ENCODE measurements at places on chromosomes 1 and 21. TPM values are rescaled to one million over a fixed set of nuclear protein-coding genes. Genes with fewer than 3 reads are reported as not detected.
A peak's percentile ranks its signal among the peaks of the same experiment; 100 is the strongest.

ADGRL2 gene
- 130 TPM for total RNA-seq

RSRP1 gene
- 62.2 TPM for total RNA-seq

PRR9 gene
- total RNA-seq = not detected

DNA sequence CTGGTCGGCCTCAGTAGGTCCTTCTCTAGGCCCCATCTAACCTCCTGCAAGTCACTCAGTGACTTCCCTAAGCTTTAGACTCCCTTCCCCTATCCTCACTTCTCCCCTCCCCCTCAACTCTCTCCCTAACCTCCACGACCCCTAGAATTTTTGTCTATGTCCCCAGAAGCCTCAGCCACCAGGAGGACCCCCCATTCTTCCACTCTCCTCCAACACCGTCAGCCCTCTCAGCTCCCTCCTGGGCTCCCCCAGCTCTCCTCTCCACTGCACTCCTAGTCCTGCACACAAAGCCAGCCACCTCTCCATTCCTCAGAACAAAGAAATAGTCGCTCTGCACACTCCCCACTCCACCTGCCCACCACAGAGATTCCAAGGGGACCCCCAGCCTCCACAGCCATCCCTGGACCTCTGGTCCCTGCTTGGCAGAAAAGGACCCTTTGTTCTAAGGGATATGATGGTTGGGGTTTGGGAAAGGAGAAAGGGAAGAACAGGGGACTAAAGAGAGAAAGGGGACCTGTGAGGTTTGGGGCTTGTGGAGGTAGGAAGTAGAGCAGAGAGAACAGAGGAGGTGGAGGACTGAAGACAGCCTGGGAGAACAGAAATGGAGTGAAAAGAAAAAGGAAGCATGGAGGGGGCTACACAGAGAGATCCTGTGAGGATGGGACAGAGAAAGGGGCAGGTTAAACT lies 2.8 kb downstream of the ARHGEF2 start:
- DNase-seq = no peak

GRCh38 chr1:35559317-35559944 lies 1.8 kb downstream of the NCDN start:
- peak; percentile 49 for DNase-seq

DNA sequence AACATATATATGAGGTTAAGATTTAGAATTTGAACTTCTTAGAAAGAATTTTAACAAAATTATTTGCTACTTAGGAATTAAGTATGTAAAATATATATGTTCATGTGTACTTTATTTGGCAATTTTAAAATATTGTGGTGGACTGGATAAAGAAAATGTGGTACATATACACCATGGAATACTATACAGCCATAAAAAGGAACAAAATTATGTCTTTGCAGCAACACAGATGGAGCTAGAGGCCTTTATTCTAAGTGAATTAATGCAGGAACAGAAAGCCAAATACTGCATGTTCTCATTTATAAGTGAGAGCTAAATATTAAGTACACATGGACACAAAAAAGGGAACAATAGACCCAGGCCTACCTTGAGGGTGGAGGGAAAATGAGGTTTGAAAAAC lies 72.2 kb upstream of the FMN2 start:
- no peak for DNase-seq

GRCh38 chr1:246329900-246330299 lies 177.2 kb downstream of the SMYD3 start:
- no peak for DNase-seq
